Activated effector memory CD4-positive, alpha-beta T cell treated with anti-CD3 and anti-CD28 coated beads, Interleukin-2, amount 50 U/mL, for 16 hours (primary cell): ENCODE measurements at places on chromosomes 13 and 19.

- peak; percentile 72 for DNase-seq
These were observed at the start of gene PPFIA3 for GRCh38 chr19:49119411-49120324. TSS of gene PPFIA3 (plus strand) at chr19:49119544. CDS start at chr19:49127874, 8,330 bp downstream.

DNA sequence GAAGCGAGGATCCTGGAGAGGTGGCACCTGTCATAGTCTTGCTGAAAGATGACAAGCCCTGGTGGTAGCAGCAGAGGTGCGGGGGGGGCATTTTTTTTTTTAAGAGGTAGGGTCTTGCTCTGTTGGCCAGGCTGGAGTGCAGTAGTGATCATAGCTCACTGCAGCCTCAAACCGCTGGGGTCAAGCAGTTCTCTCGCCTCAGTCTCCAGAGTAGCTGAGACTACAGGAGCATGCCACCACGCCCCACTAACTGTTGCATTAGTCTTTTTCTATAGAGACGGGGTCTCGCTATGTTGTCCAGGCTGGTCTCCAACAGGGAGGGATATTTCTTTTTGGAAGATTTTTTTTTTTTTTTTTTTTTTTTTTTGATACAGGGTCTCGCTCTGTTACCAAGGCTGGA is 3.3 kb downstream of the BAX start:
- DNase-seq: no peak

DNA sequence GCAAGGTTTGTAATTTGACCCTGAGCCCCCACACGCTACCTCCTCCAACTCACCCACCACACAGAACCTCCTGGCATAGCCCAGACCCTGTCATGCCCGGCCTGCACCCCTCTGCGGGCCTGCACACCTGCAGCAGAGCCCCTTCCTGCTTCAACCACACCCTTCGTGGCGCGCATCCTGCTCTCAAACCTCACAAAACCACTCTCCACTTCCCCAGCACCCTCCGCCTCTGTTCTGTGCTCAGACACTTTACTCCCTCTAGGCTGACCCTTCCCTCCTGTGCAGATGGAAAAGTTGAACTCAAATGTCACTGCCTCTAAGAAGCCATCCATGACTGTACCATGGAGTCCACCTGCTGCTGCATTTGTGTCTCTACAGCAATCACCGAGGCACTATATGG is 28.5 kb downstream of the FAAP24 start:
- no peak for DNase-seq

DNA sequence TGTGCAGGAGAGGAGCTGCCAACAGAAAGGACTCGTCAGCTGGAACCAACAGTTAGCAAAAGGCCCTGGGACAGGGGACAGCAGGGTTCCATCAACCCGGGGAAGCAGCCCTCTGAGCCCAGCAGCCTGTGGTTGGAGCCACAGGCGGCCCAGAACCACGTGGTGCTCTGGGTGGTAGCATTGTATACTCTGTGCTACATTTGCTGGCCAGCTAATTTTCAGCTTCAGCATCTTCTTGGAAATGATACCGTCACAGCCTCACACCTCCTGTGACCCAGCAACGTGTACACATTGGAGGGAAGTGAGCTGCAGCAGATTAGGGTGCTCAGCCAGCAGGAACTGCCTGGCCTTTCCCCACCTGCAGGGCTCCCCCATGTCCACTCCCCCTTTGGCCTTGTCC is 13.1 kb upstream of the MTIF3 start:
- no peak for DNase-seq

DNA sequence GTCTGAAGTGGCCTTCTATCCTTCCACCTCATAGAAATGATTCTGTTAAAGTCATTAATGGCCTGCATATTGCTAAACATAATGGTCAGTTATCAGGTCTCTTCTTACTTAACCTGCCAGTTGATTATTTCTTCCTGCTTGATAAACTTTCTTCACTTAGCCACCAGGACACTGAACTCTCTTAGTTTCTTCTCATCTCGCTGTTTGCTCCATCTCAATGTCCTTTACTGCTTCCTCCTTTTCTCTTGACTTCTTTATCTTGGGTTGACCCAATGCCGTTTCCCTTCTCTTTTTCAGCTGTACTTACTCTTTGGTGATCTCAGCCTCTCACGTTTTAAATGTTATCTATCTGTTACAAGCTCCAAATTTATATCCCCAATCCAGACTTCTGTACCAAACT is 17.1 kb upstream of the CLC start:
- DNase-seq: no peak

DNA sequence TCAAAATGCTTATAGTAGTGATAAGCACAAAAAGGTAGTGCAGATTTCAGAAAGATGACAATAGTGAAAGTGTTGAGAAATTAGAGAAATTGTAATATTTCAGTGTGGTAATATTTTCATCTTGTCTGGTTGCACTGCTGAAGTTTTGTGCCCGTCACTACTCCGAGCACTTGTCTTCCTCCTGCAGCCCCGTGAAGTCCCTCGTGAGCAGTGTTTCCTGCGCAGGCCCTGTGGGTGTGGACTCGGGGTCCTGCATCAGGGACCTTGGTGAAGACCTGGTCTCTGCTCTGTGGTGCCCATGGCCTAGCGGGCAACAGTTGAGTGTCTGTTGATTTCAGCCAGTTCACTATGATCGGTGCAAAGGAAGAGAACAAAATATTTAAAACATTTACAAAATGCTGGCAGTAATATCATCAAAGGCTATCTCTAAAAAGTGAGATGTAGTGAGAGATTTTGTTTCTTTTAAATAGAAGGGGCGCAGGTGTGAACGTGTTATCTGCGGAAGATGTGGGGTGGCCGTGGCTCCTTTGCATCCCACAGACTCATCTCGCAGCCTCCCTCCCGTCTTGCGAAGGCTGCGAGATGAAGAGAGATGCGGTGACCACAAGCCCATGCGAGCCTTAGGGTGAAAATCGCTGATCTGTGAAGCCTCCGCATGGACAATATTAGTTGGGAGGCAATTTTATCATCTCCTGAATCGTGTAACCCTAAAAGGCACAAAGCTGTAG is 27.7 kb upstream of the DCUN1D2 start:
- DNase-seq: no peak

- no peak for DNase-seq
These were observed 6.6 kb upstream of the GADD45B start for GRCh38 chr19:2469102-2469914.

DNA sequence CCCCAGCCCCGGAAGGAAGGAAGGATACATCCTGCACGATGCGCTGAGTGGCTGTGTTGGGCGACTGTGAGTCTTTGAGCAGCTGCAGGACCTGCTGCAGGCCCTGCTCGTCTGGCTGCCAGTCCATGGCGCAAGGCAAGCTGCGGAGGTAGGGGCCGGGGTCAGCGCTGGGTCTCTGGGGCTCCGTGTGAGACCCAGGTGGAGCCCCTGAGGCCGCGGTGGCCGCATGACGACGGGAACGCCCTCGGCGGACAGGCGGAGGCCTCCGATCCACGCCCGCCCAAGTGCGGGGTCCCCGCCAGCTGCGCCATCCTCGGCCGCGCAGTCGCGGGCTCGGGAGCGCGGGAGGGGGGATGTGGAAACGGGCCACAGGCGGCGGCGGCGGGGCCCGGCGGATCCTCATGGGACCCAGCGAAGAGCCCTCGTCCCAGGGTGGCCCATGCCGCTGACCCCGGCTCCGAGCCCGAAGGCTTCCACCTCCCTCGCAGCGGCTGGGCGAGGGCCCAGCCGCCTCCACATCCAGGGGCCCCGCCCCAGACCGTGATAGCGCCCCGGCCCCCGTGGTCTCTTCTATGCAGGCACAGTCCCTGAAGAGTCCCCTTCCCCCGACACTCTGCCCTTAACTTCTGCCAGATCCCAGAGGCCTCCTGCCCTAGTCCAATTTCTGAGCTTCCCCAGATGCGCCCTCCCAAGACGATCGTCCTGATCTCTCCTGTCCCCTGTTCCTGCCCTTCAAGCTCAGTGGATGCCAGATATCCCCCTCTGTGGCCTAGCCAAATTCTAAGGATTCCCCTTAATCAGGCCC is 2.7 kb downstream of the TNPO2 start:
- DNase-seq: peak; percentile 70

GRCh38 chr19:10644260-10645007 is 9.7 kb upstream of the ILF3 start:
- peak; percentile 94 for DNase-seq

DNA sequence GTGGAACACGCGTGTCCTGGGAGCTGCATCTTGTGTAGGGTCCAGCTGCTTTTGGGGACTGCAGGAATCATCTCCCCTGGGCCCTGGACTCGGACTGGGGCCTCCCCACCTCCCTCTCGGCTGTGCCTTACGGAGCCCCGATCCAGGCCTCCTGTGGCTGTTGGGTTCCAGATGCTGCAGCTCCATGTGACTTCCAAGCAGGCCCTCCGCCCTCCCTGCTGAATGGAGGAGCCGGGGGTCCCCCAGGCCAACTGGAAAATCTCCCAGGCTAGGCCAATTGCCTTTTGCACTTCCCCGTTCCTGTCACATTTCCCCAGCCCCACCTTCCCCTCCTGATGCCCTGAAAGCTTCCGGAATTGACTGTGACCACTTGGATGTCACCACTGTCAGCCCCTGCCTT is 6.2 kb upstream of the PGLS start:
- no peak for DNase-seq

DNA sequence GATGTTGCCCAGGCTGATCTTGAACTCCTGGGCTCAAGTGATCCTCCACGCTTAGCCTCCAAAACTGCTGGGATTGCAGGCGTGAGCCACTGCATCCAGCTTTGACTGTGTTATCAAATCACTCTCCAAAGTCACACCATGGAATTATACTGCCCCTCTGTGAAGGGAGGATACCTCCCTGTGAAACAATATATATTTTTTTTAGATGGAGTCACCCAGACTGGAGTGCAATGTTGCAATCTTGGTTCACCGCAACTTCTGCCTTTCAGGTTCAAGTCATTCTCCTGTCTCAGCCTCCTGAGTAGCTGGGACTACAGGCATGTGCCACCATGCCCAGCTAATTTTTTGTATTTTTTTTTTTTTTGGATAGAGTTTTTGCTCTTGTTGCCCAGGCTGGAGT is 7.7 kb downstream of the TYK2 start:
- no peak for DNase-seq

DNA sequence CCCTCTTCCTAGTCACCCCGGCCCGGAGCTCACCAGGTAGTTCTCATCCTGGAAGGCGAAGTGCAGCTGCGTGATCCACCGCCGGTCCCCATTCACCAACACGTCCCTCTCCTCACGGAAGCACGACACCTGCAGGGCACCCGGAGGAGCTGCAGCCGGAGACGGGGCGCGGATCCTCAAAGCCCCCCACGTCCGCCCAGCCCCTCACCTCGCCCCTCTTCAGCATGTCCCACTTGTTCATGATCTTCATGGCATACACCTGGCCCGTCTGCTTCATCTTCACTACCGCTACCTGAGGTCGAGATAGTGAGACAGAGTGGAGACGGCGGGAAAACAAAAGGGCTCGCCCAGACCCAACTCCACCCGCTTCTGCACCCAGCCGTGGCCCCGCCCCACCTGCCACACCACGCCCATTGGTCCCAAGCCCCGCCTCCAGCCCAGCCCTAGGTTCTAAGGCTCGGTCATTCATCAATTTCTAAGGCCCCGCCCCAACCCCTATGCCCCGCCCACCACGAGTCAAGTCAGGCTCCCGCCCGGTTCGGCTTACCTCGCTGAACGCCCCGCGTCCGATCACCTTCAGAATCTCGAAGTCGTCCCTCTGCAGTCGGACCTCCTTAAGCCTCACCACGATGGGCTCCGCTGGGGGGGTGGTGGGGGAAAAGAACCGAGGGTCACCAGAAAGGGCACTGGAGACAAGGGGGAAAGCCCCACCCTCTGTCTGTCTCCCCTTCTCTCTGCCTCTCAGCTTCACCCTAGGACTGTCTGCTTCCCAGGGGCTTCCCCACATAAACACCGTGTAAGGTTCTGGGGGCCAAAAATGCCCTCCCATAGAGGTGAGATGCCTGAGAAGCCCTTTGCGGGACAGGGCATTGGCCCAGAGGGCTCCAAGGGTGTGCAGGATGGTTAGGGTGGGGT is 2.8 kb downstream of the DMPK start:
- DNase-seq: peak; percentile 93

DNA sequence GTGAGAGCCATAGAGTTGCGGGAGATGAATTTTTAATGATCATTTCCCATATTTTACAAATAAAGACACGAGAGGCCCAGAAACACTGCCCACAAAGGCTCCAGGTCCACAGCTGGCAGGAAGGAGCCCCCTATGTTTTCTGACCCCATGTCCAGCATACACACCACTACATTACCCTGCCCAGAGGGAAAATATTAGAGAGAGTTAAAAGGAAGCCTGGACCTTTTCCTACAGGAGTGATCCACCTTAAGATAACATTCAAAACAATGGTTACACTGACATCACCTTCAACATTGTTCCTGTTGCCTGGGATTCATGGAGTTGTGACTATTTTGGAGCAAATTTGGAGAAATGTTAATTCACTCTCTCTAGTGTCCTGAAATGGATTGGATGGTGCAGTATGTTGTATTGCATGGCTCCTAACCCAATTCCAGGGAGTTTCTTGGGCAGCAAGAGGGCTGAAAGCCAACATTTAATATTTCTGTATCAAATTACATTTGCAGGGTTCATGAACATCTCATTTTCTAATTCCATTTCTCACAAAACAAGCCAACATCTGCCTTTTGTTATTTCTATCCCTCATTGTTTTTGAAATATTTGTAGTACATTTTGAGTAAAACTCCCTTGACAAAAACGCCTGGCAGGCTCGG is 172.5 kb downstream of the DLEU7 start:
- DNase-seq: no peak

- no peak for DNase-seq
These were observed 37.0 kb upstream of the DCT start for GRCh38 chr13:94516456-94516855.
